ELF-1 (cell line): ENCODE measurements at places on chromosomes 1 and 21.
A peak's percentile ranks its signal among the peaks of the same experiment; 100 is the strongest.

GRCh38 chr1:7422081-7422480 lies 349.0 kb upstream of the VAMP3 start:
- no peak for DNase-seq

GRCh38 chr1:238252033-238252802 lies 361.5 kb upstream of the ZP4 start:
- peak; percentile 63 for DNase-seq

DNA sequence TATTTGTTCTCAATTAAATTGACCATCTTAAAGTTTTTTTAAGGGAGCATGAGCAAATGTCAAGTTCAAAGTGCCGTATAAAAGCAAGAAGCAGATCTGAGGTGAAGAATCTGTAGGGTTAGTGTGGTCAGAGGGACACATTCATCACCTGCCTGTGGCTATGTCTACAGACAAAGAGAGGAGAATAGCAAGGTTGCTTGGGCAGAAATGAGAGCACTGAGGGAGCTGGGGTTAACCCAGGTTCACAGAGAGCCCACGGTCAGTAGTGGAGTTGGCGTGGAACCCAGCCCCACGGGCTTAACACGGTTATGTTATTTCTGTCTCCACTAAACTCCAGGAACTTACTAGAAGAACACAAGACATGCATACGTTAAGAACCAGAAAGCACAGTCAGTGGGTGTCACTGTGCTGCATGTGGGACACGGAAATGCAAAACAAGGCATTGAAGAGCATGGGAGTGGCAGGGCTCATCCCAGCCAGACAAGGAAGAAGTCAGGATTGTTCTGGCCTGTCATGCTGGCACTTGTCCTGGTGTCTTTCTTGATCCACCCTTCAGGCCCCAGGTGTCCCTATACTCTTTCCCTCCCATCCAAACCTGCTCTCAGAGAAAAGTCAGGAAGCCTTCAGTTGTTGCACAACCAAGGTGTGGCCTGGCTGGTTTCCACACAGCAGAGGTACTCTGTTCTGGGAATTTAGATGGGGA lies 95.5 kb upstream of the IVNS1ABP start:
- no peak for DNase-seq

DNA sequence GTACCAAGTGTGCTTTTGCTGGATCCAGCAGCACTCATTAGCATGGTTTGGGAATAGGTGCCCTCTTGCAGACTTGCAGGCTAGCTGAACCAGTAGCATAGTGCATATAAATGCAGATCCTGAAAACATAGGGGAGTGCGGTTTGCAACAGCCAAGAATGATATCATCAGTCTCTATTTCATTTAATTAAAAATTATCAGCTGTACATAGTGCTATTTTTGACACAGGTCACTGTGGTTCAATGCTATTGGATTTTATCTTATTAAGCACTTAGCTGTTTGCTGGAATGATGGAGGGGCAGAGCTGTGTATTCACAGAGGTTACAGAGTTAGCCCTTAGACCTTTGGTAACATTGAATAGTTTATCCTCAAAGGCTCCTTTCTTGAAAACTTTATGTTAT lies 43.6 kb downstream of the CYYR1 start:
- DNase-seq = no peak

GRCh38 chr1:214198571-214198970 lies 82.4 kb upstream of the SMYD2 start:
- DNase-seq = no peak

GRCh38 chr1:246608616-246609376 lies 42.5 kb downstream of the CNST start:
- peak; percentile 63 for DNase-seq

- DNase-seq = no peak
Measured at GRCh38 chr1:206685334-206685768, 646 bp downstream of the MAPKAPK2 start.

GRCh38 chr1:42691157-42691498 lies 8.9 kb downstream of the YBX1 start:
- DNase-seq = no peak

GRCh38 chr1:182811975-182812722 lies 22.6 kb downstream of the NPL start:
- DNase-seq = no peak

- no peak for DNase-seq
Measured at GRCh38 chr1:96721053-96721415, 550 bp upstream of the PTBP2 start.

DNA sequence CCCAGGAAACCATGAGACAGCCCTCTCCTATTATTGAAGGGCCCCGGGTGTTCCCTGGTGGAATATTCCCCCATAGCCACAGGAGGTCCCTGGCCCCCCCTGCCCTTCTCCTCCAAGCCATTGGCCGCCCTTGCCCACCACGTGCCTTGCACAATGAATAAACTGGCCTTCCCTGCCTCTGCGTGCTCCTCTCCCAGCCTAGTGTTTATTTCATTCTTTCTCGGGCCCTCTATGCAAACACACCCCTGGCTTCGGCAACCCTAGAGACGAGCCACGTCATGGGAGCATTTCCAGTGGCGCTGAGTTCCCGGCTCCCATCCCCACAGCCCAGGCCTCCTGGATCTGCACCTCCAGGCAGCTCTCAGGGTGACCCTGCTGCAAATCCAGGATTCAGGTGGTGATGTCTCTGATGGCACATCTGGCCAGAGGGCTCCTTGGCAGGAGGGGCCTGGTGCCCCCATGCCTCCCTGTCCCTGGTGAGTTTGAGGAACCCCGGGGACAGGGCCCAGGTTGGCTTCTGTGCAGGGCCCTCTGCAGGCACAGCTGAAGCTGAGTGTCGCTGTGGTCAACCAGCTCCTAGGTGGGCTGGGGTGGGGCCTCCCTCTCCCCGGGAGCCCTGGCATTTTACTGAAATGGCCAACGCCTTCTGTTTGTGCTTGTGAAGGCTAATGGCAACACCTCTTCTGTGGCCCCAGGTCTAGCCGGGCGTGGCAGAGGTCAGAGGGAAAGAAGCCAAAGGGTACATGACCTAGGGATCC lies 6.2 kb downstream of the KRTAP10-12 start:
- no peak for DNase-seq

DNA sequence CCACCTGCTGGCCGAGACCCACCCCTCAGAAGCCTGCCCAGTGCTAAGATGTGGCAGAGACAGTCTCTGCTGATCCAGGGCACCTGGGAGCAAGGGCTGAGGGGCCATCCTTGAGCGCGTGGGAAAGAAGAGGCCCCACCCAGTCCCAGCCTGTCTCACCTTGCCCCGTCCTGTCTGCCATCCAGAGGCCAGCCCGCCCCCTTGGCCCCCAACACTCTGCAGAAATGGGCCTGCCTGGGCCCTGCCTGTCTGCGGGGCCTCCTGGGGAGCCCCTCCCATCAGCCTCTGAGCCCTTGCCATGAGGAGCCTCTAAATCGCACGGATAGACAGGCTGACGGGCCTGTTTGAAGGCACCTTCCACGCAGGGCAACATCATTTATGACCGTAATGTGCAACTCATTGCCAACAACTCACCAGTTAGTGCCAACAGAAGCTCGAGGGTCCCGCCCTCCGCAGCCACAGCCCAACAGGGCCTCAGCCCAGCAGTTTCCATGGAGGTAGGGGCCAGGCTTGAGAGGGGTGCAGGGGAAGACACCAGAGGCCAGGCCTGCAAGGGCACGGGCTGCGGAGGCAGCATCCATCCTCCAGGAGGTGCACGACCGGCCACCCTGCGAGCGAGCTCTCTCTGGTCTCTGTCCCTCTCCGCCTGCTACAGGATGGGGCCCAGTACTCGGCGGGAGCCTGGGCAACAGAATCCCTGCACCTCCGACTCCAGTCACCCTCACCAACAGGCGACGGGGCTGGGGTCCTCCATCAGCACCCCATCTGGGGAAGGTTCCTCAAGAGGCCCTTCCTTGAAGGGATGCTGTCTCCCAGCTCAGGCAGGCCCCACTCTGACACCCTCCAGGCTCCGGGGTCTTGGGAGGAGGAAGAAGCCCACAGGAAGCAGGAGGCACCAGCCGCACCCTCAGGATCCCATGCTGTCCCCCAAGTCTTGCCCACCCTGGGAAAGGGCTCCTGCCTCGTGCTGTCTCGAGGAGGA lies 78.0 kb downstream of the MEGF6 start:
- peak; percentile 61 for DNase-seq

DNA sequence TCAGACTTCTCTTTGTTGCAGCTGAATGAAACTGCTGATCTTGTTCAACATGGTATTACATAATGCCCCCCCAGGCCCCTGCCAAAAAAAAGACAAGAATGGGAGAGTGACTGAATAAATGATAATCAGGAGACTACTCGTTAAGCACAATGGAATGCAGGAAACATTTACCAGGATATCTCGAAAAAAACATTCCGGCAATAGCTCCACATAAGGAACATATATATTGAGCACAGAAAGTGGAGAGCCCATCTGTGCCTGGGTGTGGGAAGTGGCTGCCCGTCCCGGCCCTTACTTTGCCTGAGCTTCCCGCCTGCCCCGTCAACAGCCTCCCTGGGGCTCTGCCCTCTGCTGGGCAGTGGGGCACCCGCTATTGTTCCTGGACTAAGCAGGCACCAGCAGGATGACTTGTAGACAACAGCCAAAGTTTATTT lies 13.3 kb downstream of the TRIM11 start:
- peak; percentile 34 for DNase-seq

GRCh38 chr1:165895451-165895871 lies 68.0 kb downstream of the UCK2 start:
- DNase-seq = peak; percentile 33

DNA sequence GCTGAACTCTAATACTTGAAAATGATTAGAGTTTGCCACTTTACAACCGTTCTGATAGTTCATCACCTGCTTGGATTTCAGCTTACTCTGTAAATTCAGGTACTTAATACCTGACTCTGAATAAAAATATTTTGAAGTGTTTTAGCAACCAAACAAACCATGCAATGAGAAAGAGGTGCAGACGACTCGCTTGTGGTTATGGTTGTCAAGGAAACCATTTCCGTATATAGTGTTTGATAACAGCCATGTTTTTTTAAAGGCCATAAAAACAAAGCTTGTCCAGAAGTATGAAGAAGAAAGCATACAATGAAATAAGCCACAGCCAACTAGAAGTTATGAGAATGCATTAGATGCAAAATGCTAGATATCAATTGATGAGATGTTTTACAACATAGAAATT lies 167.2 kb upstream of the HMCN1 start:
- DNase-seq = no peak

- no peak for DNase-seq
Measured at GRCh38 chr1:12135612-12136011, 31.2 kb upstream of the TNFRSF1B start.

GRCh38 chr1:7382971-7383370 lies 388.1 kb upstream of the VAMP3 start:
- DNase-seq = no peak

DNA sequence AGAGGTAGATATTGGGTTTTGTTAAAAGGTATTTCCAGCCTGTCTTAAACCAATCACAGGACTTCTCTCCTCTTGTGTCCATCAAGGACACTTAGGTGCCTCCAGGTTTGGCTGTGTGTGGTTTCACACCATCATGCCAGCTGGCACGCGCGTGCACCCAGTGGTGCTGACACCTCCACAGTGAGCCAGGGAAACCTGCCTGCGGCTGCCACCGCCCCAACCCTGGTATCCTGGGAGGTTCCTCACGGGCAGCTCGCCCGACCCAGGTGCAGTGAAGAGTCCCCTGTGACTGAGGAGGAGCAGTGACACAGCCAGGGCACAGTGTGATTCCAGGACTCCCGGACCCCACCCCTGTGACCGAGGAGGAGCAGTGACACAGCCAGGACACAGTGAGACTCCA lies 13.2 kb upstream of the COL6A2 start:
- DNase-seq = no peak

GRCh38 chr1:39711104-39711965 lies 20.1 kb upstream of the HPCAL4 start:
- peak; percentile 71 for DNase-seq

DNA sequence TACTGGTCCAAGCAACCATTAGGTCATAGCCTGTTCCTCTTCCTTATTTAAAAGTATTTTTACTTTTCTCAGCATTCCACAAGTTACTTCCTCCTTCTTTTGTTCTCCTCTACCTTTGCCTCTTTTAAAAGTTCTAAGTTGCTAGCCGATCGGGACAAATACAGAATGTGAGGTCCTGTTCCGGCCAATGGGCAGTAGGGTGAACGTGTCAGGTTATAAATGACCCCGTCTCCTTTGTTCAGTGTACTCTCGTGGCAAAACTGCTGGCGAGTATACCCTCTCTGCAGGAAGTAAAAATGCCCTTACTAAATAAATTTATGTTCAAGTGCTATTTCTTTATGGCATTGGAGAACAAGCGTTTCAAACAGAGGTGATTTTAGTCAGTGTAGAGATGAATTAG lies 2.5 kb downstream of the ADCY10 start:
- DNase-seq = no peak

DNA sequence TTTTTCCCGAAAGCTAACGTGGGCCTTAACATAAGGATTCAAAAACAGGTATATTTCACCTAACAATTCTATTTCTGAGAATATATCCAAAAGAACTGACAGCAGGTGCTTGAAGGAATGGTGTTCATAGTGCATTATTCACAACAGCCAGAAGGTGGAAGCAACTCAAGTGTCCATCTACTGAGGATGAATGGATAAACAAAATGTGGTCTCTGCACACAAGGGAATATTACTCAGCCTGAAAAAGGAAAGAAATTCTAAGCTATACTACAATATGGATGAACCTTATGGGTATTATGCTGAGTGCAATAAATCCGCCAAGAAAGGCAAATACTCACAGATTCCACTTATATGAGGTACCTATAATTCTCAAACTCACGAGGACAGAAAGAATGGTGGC lies 6.1 kb upstream of the RIPPLY3 start:
- no peak for DNase-seq

DNA sequence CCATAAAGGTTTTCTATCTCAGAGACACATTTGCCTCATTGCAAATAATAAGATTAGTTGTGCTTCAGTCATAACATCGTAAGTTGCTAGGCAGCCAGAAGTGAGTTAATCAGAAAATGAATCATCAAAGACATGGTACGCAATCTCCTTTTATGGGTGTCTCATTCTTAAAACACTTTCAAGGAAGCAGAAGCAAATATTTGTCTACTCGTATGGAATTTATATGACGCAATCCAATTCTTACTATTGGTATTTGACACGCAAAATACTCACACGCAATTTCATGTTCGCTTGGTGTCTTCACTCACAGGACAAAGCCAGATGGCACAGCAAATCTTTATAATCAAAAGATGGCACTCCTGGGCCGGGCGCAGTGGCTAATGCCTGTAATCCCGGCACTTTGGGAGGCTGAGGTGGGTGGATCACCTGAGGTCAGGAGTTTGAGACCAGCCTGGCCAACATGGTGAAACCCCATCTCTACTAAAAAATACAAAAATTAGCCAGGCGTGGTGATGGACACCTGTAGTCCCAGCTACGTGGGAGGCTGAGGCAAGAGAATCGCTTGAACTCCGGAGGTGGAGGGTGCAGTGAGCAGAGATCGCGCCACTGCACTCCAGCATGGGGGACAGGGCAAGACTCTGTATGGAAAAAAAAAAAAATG lies 56.4 kb downstream of the HLCS start:
- DNase-seq = no peak

- DNase-seq = no peak
Measured at GRCh38 chr1:15687446-15687845, 3.3 kb downstream of the PLEKHM2 start.

GRCh38 chr1:15952317-15953258 lies 23.3 kb downstream of the ZBTB17 start:
- peak; percentile 46 for DNase-seq

GRCh38 chr1:226882631-226883409 lies 12.4 kb downstream of the PSEN2 start:
- no peak for DNase-seq
